Amniotic epithelial cell (primary cell): ENCODE measurements at places on chromosomes 12 and 14.

GRCh38 chr14:99476864-99477263 lies 3.8 kb downstream of the SETD3 start:
- peak; percentile 70 for DNase-seq

DNA sequence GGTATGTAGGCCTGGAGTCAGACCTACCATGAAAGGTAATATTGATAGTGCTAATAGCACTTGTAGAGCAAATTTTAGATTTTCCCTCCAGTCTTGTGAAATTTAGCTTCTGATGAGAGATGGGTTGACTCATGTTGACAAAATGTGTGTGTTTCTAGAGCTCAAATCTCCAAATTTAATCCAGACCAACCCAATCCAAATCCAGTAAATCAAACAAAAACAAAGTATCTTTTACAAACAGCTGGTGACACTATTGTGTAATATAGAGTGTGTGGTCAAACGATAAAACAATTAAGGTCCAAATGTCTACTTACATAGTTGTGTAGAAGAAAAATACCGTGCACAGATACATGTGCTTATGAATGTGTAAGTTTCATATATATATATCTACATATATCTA lies 63.4 kb upstream of the KITLG start:
- DNase-seq = no peak

- peak; percentile 48 for DNase-seq
Observed at GRCh38 chr14:48391661-48392060, 716.3 kb upstream of the MDGA2 start.

DNA sequence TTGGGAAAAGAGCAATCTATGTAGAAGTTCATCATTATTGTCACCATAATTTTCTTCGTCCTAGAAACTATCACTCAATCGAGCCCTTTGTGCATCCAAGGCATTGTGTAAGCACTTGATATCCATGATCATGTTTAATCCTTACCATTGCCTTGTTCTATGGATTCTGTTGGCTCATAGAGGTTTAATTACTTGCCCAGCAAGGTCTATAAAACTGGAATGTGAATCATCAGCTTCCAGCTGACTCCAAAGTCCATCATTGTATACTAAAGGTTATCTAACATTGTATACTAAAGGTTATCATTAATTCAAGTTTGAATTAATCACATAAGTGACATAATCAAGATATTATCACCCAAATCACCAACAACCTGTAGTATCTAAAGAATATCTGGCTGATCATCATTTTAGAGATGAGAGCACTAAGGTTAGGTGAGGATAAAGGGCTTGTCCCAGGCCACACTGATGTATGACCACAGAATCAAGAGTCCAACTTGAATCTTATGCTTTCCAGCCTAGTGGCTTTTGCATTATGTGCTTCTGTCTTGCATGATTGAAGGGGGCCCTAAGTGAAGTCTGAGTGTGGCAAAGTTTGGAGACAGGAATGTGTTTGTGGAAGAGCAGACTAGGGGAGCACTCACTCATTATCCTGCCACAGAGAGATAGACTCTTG lies 188.1 kb downstream of the ANO4 start:
- no peak for DNase-seq

- peak; percentile 95 for DNase-seq
Observed at GRCh38 chr12:69688471-69689427, 10.4 kb downstream of the BEST3 start.

DNA sequence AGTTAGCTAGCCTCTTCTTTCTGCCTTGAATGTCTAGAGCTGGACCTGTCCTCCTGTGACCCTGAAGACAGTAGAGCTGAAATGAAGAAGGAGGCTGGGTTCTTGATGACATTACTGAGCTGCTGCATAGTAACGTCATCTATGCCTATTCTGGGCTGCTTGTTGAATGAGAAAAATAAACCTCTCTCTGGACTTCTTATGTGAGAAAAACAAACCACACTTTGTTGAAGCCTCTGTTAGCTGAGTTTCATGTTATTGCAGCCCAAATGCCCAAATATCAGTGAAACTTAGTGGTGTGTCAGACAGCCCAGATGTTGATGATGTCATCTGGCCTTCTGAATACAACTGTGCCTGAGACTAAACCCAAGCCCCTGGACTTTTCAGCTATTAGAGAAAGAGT lies 67.0 kb upstream of the MAX start:
- DNase-seq = peak; percentile 59

- DNase-seq = peak; percentile 76
Observed at GRCh38 chr14:77094672-77095284, 3.3 kb upstream of the CIPC start.

GRCh38 chr12:130139567-130140421 lies 22.5 kb upstream of the FZD10 start:
- DNase-seq = no peak

GRCh38 chr14:37384870-37385596 lies 187.3 kb downstream of the MIPOL1 start:
- no peak for DNase-seq

- DNase-seq = no peak
Observed at GRCh38 chr14:23517650-23518326, 33.8 kb downstream of the ZFHX2 start.

GRCh38 chr12:58341791-58342190 lies 400.4 kb downstream of the ATP23 start:
- no peak for DNase-seq

DNA sequence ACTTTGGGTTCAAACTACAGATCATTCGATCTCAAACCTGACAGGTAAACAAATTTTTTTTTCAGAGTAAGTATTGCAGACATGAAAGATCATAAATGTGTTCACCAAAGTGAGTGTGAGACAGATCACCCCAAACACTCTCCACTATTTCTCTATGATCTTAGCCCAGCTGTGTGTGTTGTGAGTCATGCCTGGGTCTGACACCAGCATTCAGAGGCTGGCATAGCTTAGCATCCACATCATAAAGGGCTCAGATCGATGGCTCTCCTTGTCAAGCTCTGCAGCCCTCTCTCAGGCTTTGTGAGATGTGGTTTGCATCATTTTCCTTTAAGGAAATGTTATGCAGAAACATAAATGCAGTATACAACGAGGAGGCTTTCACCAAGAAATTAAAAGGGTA lies 164.9 kb downstream of the ETV6 start:
- DNase-seq = peak; percentile 77

DNA sequence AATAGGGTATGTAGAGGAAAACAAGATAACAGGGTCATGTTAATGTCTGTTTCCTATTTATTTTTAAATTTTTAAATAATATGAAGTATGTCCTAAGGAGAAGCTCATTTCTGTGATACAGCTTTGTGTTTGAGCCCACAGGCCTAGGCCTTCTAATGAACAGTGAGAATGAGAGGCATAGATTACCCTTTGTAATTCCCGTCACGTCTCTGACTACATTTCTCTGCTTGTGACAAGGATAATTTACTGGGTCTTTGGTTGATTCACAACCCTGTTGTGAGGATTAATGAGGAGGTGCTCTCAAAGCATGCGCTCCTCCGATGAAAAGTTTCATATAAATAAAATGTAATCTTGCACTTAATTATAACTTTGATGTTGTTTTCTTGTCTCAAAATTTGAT lies 56.1 kb downstream of the SYT10 start:
- no peak for DNase-seq

DNA sequence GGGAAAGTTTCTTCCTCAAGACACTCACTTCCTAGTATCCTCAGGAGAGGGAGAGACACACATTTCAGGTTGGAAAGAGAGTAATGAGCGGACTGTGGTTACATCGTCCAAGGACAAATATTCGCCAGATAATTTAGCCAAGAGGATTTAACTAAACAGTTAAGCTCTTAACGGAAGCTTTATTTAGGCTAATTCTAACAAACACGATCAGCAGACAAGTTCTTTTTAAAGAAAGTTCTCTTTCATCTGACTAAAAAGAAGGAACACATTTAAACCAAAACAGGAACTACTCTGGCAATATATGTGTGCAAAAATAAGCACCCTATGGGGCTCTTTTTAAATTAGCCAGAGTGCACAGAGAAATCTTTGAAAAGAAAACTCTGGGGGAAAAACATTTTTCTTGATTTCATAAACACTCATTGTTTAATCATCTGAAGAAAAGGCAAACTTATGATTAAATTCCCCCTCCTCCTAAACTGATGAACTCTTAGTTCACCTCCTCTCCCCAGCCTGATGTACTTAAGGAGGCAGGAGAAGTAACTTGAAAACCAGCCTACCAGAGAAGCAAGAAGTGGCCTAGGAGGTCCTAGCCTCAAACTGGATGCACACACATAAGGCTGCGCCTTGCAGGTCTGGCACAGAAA lies 13.3 kb upstream of the BTG1 start:
- DNase-seq = no peak

DNA sequence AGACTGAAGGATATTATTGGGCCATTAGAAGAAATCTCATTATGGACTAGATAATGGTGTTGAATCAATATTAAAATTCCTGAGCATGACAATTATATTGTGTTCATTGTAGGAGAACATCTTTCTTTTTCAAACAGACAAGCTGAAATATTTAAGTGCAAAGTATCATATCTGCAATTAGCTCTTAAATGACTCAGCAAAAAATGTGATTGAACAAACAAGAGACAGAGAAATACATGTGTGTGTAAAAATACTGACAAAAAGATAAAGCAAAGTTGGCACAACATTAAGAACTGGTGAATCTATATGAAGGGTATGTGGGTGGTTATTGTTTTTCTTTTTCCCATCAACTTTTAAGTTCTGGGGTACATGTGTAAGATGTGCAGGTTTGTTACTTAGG lies 9.5 kb downstream of the CEP290 start:
- peak; percentile 8 for DNase-seq

DNA sequence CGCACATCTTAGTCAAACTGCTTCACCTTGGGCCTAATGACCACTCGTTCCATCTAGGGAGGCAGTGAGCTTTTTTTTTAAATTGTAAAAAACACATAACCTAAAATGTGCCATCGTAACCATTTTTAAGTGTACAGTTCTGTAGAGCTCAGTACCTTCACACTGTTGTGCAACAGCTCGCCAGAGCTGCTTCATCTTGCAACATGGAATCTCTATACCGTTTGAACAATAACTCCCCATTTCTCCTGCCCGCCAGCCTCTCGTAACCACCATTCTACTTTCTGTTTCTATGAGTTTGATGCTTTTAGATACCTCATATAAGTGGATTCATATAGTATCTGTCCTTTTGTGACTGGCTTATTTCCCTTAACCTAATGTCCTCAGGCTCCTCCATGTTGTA lies 196.2 kb downstream of the CHST11 start:
- no peak for DNase-seq

GRCh38 chr14:101064121-101064661 lies 160.7 kb upstream of the RTL1 start:
- no peak for DNase-seq

GRCh38 chr12:64010069-64010686 lies 165.7 kb downstream of the SRGAP1 start:
- DNase-seq = peak; percentile 78

DNA sequence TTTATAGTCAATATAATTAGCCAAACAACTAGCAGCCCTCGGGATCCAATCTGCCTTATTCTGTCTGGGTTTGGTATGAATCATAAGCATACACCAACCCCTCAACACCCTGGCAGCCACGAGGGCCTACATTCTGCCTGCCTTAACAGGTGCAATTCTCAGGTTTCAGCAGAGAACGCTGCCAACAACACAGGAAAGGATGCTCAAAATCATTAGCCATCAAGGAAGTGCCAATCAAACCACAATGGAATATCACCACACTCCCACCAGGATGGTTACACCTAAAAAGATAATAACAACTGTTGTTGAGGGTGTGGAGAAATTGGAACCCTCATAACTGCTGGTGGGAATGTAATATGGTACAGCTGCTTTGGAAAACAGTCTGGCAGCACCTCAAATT lies 122.8 kb downstream of the TTC7B start:
- no peak for DNase-seq

- DNase-seq = no peak
Observed at GRCh38 chr12:8987685-8988084, 1.7 kb upstream of the KLRG1 start.

GRCh38 chr12:81596558-81596957 lies 162.6 kb downstream of the PPFIA2 start:
- DNase-seq = no peak

DNA sequence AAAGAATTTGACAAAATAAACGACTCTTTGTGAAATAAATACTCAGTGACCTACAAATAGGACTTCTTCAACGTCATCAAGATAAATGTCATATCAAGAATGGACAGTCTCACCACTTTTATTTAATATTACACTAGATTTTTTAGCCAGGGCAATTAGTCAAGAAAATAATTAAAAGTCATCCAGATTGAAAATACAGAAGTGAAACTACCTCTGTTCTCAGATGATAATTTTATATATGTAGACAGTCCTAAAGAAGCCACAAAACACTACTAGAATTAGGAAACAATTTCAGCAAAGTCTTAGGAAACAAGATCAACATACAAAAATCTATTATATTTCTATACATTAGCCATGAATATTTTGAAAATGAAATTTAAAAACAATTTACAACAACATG lies 689.6 kb upstream of the SEL1L start:
- no peak for DNase-seq

DNA sequence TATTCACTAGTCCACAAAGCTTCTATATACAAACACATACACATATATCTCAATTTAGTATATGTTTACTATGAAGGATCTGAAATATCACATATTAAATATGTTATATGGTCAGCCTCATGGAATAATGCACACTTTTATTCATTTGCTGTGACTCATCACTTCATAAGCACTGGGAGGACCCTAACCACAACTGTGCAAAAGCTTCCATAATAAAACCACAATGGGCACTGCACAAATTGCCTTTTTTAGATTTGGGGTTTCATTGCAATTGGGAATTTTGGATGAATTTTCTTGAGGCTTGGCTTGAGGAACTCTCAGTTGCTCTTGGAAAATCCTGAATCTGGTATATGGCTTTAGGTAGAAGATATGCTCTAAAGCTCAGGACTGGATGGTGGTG lies 399.4 kb downstream of the C12orf75 start:
- DNase-seq = no peak

DNA sequence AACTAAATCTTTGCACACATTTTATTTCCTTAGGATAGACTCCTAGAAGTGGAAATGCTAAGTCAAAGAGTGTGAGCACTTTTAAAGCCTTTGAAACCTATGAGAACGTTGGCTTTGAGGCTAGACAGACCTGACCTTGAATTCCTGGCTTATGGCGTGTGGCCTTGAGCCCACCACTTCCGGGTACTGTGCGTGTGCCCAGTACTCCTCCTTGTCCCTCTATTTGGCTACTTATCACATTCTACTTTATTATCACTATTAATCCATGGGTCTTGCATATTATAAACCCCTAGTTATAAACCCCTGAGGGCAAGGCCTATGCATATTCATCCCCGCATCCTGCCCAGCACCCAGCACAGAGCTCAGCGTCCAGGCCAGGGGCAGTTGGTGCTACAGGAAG lies 26.0 kb upstream of the CD27 start:
- DNase-seq = peak; percentile 52

DNA sequence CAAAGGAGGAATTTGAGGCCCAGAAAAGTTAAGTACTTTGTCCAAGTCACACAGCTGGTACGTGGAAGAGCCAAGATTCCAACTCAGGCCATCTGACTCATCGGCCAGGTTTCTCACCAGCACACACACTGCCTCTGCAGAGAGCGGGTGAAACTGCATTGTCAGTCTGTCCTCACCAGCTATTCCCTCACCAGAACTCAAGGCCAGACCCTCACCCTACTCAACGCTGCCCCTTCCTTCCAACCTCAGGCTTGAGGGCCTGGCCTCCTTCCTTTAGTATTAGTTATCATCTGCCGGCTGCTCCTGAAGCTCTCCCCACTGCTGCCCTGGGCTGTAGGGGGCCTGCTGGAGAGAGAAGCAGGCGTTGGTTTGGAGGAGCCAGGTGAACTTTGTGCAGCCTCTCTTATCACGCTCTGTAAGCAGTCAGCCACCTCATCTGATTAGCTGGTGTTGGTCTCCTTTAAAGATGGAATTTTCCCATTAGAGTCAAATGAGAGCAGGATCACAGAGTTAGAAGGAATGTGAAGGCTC lies 16.6 kb upstream of the PLEK2 start:
- DNase-seq = peak; percentile 85
